Left ventricle myocardium inferior (tissue), 1 donor: ENCODE measurements at places on chromosomes 13 and 19. TPM values are rescaled to one million over a fixed set of nuclear protein-coding genes. Genes with fewer than 3 reads are reported as not detected.

SLC25A41 gene
- 0.16 TPM for total RNA-seq

DNA sequence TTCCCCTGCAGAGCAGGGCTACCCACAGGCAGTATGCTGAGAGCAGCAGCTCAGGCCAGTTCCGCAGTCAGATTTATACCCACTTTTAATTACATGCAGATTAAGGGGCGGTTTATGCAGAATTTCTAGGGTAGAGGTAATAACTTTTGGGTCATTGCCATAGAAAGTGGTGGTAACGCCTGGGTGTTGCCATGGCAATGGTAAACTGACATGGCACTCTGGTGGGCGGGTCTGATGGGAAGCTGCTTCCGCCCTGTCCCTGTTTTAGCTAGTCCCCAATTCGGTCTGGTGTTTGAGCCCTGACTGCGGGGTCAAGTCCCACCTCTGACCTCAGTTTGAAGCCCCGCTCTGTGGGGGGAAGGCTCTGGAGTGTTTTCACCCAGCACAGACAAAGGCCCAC is 141.1 kb upstream of the VSTM2B start:
- H3K27me3 ChIP-seq = peaks cover 69% of the 10 kb centered on the region
- DNase-seq = no peak
- H3K4me3 ChIP-seq = no peak overlapping the region
- no peaks in the 10 kb centered on the region for H3K4me1 ChIP-seq

- peaks cover 2% of the 10 kb centered on the region for H3K36me3 ChIP-seq
- H3K27ac ChIP-seq = no peak overlapping the region
- no peak for DNase-seq
- H3K4me1 ChIP-seq = peaks cover 37% of the 10 kb centered on the region
Measured at GRCh38 chr13:43102304-43102703, 78.9 kb downstream of the DNAJC15 start.

DNA sequence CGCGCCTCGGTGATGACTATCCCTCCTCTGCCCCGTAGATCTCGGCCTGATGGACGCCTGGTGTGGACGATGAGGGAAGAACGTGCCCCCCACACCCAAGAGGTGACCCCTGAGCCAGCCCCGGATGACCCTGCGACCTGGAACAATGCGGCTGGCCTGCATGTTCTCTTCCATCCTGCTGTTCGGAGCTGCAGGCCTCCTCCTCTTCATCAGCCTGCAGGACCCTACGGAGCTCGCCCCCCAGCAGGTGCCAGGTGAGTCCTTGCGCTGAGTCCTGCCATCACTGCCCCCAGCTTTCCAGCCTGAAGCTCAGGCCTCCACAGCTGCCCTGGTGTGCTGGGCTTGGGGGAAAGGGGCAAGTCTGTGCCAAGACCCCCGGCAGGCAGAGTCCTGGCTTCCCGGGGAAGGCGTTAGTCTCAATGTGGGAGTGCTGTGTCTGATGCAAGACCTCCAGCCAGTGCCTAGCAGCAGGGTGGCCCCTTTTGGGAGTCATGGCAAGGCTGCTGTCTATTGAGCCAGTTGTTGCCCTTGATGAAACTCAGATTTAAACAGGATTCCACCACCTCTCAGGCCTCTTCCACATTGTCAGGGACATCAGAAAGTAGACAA is 67.5 kb downstream of the CHST8 start:
- H3K27me3 ChIP-seq = peaks cover 70% of the 10 kb centered on the region
- no peak overlapping the region for H3K4me3 ChIP-seq
- no peaks in the 10 kb centered on the region for H3K36me3 ChIP-seq
- no peak for DNase-seq
- no peak overlapping the region for H3K27ac ChIP-seq

DNA sequence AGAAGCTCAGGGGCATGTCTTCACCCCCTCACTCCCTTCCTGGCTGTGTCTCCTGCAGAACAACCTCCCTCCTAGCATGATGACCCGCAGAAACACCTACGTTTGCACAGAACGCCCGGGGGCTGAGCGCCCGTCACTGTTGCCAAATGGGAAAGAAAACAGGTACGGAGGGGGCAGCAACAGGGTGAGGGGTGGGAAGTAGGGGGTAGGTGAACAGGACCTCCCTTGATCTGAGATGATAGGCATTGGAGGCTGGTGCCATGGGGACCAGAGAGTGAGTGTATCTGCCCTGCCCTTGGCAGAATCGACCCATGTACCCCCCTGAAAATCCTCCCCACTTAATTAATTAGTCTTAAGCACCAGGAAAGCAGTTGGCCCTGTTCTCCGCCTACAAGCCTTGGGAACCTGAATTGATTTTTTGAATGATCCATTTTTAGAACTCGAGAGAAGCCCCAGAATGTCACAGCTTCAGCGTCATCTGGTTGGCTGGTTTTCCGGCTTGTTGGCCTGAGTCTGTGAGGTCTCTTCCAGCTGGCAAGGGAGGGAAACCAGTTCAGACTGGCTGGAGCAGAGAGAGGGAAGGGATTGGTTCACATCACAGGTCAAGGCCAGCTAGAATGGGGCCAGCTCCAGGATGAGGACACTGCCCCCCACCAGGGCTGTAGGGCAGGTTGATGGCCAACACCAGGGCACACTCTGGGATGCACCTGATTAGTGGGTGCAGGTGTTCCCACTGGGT is 28.2 kb downstream of the CKM start:
- peak overlapping the region; percentile 40 for H3K27ac ChIP-seq
- H3K4me1 ChIP-seq = peaks cover 18% of the 10 kb centered on the region

ANKLE1 gene
- 0.11 TPM for total RNA-seq

DNA sequence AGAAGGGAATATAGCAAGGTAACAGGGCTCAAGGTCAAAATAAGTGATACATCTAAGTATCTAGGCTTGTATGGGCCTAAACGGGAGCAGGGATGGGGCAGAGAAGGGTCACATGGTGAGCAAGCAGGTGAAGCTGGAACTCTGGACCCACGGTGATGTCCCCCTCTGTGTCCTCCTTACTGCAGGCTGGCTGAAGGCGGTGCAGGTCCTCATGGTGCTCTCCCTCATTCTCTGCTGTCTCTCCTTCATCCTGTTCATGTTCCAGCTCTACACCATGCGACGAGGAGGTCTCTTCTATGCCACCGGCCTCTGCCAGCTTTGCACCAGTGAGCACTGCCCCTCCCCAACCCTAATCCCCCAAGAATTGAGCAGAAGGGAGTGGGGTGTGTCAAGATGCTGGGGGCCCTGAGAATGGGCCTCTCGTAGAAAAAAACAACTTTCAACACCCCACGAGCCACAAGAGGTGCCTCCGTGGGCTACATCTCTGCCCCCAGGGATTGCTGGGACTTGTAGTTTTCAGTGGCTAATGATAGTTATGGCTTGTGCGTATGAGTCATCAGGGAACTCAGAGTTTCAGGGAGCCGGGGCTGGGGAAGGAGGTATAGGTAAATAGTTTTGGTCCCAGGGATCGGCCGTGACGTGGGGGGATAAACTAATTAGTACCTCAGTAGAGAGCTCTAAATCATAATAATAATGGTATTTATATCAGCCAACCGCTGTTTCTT is 4.0 kb downstream of the EMP3 start:
- H3K4me3 ChIP-seq = peak overlapping the region; percentile 69
- H3K36me3 ChIP-seq = peaks cover 4% of the 10 kb centered on the region
- peak overlapping the region; percentile 87 for H3K27ac ChIP-seq
- peaks cover 79% of the 10 kb centered on the region for H3K4me1 ChIP-seq
- no peak for DNase-seq
- no peaks in the 10 kb centered on the region for H3K27me3 ChIP-seq

- H3K36me3 ChIP-seq = no peaks in the 10 kb centered on the region
- DNase-seq = peak; percentile 87
- peaks cover 38% of the 10 kb centered on the region for H3K27me3 ChIP-seq
- H3K4me1 ChIP-seq = peaks cover 14% of the 10 kb centered on the region
- peak within 1 kb of the TSS; percentile 64 for H3K4me3 ChIP-seq
Measured at GRCh38 chr19:2282062-2282861, at the start of gene PEAK3. Gene PEAK3, minus strand, starts transcription at chr19:2282175. Its CDS starts 1,244 bp downstream, at chr19:2280931.

- H3K36me3 ChIP-seq = no peaks in the 10 kb centered on the region
- DNase-seq = no peak
- H3K27me3 ChIP-seq = no peaks in the 10 kb centered on the region
- no peak overlapping the region for H3K27ac ChIP-seq
- H3K4me3 ChIP-seq = no peak overlapping the region
Measured at GRCh38 chr13:101514695-101515275, 62.3 kb downstream of the ITGBL1 start.
